ENCODE measurements at places on chromosomes 7 and 10.

DNA sequence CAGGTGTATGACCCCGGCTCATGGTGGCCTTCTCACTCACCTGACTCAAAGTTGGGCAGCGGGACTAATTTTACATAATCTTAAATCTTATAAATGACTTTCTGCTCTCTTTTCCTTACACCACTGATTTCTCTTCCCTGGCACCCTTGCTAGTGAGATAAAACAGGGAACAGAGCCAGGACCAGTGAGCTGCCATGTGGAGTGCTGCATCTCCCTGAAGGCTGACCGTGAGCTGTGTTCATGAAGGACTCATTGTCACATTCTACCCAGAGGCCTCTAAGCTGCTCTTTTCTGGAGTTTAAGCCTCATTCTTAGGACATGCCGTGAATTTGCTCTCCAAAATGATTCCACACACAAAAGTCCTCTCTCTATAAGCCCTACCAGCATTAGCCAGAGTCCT is 762.3 kb downstream of the AUTS2 start:
- no peak for DNase-seq

- DNase-seq = no peak
These were observed 152.1 kb downstream of the HIBADH start for GRCh38 chr7:27510541-27510940.

DNA sequence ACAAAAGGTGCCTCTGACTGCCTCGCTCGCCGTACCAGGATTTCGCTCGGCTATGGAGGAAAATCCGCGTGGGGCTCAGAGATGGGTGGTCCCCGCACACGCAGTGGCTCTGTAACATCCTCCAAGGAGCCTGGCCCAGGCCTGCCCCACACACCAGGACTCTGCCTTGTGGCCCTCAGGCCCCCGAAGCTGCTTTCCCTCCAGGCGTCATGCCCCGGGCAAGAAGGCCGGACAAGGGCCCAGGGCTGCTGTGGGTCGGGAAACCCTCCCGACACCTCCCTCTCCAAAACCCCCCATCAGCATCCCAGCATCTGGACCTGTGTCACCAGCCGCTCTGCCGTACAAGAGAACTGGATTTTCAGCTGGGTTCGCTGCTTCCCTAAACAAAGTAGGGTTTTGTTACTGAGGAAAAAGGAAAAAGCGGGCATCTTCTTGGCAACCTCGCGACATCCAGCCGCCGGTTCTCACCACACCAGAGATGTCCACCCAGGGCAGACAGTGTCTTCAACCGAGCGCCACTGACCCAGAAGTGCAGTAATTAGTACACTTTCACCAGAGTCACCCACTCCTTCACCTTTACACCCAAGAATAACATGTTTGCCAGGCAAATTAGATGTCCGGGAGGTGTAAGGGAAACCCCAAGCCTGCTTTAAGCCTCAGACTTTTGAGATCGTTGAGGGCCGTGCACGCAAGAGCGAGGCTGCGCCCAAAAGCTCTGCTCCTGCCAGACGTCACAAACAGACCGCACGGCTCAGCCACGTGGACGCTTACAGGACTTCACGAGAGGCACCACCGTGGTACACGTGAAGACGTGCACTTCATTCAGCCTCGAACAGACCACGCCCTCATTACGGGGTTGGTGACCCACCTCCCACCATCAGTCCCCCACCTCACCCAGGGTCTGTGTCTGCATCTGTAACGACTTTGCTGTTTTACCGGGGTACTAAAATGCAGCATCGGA is 62.2 kb downstream of the DIP2C start:
- DNase-seq = no peak

DNA sequence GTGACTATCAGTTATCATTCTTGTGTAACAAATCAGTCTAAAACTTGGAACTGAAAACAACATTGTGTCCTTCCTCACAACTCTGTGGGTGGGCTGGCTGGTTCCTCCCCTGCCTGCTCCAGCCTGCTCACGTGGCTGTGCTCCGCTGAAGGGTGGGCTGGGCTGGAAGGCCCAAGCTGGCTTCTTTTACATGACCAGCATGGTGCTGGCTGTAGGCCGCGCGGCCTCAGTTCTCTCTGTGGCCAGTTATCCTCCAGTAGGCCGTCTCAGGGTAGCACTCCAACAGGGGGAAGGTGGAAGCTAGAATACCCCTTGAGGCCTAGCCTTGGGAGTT is 11.3 kb downstream of the ADAMTS14 start:
- DNase-seq = no peak

- no peak for DNase-seq
These were observed 93.6 kb downstream of the MAD1L1 start for GRCh38 chr7:2139004-2139699.

- DNase-seq = no peak
These were observed 942 bp upstream of the KIAA1217 start for GRCh38 chr10:24207781-24208611.

- no peak for DNase-seq
These were observed 19.1 kb downstream of the SEMA3A start for GRCh38 chr7:84175461-84175860.

GRCh38 chr10:526651-527312 is 162.7 kb downstream of the DIP2C start:
- DNase-seq = no peak

GRCh38 chr7:36623247-36623646 is 101.0 kb downstream of the AOAH start:
- no peak for DNase-seq

DNA sequence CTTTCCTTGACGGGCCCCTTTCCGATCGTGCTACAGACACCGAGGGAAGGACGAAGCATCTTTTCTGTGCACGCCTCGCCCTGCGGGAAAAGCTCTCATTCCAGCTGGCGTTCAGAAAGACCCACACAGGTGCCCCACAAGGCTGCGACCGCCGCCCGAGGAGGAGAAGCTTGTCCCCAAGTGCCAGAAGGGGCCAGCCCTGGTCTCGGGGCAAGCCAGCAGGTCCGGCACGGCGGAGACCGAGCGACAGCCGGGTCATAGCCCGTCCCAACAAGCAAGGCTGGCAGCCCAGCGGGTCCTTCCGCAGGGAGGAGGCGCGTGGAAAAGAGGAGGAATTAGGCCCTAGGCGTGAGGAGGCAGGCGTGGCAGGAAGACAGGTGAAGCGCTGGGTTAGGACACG is 62.7 kb downstream of the TNRC18 start:
- DNase-seq = no peak

- DNase-seq = no peak
These were observed 12.6 kb upstream of the ZNF467 start for GRCh38 chr7:149785983-149786382.

DNA sequence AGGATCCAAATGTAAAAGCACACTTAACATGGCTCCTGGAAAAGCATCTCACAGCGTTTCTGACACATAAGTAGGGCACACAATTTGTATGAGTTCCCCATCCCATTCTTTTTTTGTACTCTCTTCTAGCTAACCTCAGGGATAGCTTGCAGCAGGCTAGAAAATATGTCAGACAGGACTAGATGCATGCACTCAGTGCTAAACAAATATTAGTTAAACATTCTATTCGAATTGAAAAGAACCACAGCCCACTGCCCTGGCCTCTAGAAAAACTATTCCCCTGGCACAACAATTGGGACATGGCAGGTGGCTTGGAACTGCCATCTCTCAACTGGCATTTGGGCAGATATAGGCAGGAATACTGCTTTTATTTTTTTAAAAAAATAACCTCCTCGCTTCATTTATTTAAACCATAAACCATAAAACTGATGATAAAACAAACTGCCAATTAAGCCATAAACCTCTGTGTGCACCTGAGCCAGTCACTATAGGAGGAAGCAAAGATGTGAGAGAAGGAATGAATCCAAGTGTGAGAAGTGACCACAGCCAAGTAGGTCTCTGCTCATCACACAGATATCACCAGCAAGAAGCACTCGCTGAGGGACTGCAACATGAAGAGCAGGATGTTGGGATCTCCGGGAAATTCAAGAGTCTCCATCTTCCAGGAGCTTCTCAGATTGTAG is 394.1 kb downstream of the NEBL start:
- DNase-seq = no peak

- no peak for DNase-seq
These were observed 15.5 kb downstream of the AOAH start for GRCh38 chr7:36708767-36709166.

DNA sequence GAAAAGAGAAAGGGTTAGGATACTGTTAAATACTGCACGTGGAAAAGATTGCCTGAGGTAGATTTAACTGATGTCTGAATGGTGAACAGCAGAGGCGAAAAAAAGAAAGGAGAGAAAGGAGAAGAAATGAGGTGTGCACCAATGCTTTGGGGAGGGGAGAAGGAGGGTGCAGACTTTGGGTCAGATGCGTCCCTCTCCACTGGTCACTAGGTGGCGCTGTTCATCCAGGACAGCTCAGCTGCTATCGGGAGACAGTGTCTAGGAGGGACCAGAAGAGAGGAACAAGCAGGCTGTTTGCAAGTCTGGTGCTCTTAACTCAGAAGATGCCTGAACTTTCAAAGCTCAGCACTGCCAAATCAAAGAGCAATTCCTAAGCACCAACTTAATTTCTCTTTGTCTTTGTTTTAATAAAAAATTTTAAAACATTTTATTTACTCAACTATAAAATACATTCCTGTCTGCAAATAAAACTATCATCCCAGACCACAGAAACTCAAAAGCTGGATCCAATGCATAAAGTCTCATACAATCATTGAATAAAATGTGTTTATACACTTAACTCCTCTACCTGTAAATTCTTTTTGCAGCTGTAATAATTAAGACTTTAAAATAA is 83.9 kb upstream of the PDLIM1 start:
- peak; percentile 83 for DNase-seq

DNA sequence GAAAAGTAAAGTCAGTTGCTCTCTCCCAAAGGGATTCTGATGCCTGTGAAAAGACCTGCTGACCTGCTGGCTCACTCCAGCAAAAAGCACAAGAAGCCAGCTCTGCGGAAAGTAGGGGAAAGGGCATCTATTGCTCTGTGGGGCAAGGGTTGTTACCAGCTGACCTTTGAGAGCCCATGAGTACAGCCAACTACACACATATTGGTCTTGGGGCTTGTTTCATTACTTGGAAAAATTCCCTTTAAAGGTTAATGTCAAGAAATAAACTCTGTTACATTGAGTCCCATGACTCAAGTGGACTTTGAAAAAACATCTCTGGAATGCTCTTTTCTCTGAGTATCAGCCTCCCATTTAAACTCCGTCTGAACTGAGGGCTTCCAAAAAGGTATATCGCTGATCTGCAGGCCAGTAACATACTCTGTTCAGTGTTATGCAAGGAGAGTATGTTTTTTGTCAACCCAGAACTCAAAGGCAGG is 53.2 kb downstream of the PANK1 start:
- DNase-seq = no peak

DNA sequence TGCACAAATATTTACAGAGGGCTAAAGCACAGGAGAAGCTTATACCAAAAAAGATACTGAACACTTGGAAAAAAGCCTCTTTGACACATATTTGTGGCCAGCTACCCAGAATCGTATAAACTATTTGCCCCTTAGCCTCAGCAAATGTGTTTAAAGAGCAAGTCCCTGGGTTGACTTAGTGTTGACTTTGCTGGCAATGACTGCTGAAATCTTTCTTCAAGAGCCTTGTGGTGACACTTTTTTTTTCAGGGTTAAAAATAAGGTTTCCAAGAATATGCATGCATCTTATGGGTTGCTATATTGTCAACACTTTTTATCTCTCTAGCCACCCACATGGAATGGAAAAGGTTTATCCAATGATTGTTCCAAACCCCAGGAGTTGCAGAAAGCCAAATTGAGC is 14.9 kb upstream of the PLEKHS1 start:
- DNase-seq = no peak
